ENCODE measurements at places on chromosomes 7 and 10.
A peak's percentile ranks its signal among the peaks of the same experiment; 100 is the strongest.

DNA sequence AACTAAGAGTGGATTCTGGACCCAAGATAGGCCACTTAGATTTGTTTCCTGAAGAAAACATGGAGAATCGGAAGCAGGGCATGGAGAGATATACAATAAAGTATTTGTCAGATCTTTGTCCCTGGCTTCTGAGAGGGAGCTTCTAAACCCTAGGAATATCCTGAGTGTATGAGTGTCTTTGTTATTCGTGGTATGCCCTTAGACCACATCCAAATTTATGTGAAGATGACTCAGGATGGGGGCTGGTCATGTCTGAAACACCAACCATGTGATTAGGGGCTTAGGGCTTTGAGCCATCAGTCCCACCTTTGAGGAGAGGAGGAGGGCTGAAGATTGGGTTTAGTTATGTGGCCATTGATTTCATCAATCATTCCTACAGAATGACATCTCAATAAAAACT is 69.7 kb upstream of the PLPP4 start:
- DNase-seq: no peak

DNA sequence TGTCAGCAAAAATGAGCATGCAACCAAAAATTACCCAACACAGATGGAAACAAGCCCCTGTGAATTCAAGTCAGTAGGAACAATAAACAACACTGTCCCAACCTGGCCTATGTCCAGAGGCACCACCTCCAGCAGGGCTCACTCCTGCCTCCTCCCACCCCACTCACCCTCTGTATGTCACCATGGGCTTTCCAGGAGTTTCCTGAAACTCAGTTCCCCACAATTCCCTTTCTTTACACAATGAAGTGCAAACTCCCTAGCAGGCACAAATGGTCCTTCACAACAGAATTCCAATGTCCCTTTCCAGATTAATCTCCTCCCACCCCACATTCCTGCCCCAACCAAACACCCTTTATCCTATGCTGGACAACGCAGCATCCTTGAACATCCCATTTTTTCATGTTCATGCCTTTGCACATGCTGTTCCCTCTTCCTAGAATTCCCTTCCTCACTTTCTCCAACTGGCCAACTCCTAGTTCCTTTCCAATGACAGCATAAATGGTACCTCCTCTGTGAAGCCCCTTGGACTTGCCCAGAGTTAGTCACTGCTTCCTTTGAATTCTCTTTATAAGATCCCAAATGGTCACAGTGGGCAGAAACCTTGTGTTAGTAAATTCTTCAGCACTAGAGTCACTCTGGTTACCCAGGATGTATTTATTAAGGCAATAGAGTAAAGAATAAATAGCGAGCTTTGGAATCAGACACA is 157.5 kb downstream of the SLIT1 start:
- no peak for DNase-seq

DNA sequence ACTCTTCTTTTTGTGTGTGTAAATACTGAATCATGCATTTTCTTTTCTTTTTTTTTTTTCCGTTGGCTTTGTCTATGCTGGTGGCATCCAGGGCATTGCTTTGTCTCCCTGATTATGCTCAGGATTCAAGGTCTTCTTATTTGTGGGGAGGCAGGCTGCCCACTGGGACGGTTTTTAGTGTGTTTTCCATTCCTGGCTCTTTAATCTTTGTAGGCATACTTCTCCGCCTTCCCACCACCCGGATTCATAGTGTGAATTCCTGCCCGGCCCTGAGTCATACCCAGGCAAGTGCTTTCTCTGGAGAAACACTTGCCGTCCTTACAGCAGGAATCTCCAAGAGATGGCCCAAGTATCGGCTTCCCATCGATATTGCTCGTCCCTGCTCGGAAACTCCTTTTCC is 5.2 kb downstream of the ZNF655 start:
- DNase-seq: no peak

GRCh38 chr10:122530177-122530576 is 30.4 kb upstream of the DMBT1 start:
- DNase-seq: no peak

GRCh38 chr10:4215963-4216575 is 431.1 kb upstream of the KLF6 start:
- no peak for DNase-seq

GRCh38 chr7:115869190-115869589 is 161.4 kb downstream of the TFEC start:
- DNase-seq: no peak

- peak; percentile 30 for DNase-seq
Observed at GRCh38 chr7:150753826-150754603, 16.8 kb downstream of the GIMAP5 start.

GRCh38 chr7:90723233-90723632 is 127.1 kb downstream of the CDK14 start:
- no peak for DNase-seq

- no peak for DNase-seq
Observed at GRCh38 chr7:84844771-84845170, 342.1 kb downstream of the SEMA3D start.

DNA sequence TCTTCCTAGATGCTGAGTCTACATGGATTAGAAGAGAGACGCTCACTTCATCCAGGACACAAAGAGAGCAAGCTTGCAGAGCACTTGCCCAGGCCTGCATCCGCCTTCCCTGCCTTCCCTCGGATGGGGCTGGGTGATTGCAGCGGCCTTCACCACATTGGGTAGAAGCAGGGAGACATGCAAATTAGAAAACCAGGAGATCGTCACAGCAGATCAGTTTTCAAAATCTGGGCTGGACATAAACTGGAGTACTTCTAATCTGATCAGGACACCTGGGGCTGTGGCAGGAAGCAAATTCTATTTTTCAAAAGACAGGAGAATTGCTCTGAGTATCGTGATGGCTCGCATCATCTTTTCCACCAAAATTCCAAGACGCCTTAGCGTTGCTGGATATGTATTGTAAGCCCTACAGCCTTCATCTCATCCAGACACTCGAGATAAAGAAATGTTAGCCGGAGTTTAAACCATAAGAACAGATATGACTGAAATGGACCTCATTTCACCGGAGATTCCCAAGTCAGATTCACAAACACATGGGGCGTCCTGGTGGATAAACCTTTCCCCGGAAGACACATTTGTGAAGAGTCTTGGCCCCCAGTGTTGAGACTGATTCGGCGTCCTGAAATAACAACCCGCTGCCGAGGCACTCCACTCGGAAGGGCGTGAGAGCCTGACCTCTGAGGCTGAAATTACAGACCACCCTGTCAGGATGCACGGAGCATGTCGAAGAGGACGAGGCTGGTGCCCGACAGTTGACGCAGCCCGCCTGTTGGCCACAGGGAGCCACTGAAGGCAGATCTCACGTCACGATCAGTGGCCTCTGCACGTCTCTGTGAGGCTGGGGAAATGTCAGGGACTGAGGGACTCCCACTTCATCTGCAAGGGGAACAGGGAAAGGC is 91.2 kb upstream of the PARD3 start:
- DNase-seq: no peak

- peak; percentile 18 for DNase-seq
Observed at GRCh38 chr7:29946428-29947186, 43.0 kb downstream of the SCRN1 start.

GRCh38 chr7:150986099-150986512 is 4.7 kb upstream of the NOS3 start:
- DNase-seq: no peak

DNA sequence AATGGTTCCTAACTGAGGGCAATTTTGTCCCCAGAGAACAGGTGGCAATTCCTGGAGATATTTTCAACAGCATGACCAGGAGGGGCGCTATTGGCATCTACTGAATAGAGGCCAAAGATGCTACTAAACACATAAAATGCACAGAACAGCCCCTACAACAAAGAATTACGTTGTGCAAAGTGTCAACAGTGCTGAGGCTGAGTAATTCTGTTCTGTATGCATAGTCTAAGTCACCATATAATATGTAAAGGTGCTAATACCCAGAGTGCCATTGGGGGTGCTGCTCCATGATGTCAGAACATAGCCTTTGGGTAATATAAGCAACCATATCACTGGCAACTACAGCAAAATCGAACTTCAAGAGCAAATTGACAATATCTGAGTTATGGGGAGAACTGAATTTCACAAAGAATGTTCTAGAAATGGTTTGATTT is 213.3 kb upstream of the PHYHIPL start:
- DNase-seq: no peak

GRCh38 chr10:28492116-28492920 is 40.6 kb upstream of the WAC start:
- peak; percentile 38 for DNase-seq

DNA sequence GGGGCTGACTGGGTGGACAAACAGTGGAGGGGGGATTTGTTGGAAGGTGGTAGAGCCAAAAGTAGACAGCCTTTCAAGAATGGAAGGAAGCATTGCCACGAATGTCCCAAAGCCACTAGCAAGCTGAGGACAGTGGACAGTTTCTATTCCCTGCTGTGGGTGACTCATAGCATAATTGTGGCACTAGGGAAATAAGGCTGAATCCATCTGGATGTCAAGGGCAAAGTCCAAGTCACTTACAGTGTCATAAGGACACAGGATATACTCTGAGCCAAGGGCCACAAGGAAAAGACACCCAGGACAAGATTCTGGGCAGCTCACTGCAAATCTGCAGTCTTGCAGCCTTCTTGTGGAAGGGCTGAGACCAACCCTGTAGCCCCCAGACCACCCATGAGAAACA is 79.7 kb downstream of the FRMPD2 start:
- DNase-seq: no peak

Measured in HL-60 (cell line).